Fibroblast of mammary gland (primary cell): ENCODE measurements at places on chromosomes 5 and 9.

DNA sequence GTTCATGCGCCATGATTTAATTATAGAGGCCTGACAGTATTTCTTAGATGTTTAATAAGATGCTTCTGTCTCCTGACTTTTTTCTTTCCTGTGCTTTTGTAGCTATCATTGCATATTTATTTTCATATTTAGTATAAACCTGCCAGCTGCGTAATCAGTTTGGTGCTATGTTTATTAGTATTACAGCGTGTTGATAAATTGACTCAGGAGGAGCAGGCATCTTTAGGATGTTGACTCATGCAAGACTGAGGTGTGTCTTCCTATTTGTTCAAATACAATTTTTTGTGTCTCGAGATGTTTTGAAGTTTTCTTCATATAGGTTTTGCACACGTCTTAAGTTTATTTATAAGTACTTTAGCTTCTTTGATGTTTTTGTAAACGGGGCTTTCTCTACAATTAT, 35.9 kb upstream of the EXOC3 start:
- DNase-seq: no peak

DNA sequence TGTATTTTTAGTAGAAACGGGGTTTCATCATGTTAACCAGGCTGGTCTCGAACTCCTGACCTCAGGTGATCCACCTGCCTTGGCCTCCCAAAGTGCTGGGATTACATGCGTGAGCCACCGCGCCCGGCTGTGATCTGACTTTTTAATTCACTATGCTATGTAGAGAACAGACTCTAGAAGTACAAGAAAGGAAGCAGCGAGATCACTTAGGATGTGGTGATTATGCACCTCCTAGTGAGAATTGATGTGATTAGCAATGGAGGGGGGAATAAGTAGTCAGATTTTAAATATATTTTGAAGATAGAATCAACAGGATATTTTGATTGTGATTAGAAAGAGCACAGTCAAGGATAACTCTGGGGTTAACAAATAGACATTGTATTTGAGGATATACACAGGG, 36.3 kb downstream of the GAPVD1 start:
- DNase-seq: no peak

DNA sequence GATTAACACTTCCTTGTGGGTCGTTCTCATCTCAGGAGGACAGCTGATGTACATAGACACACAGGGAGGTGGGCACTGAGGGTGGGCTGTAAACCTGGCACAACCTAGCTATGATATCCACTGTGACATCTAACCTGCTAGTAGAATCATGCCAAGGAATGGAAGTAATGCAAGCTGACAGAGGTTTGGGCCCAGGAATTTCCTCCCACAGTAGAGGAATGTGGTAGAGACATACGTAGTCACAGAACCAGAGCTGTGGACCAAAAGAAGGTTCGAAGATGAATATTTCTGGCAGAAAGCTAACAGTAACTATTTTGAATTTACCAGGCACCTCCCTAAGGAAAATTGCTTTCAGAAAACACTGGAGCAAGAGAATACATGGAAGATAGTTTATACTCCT, 15.2 kb upstream of the DNAJC25 start:
- no peak for DNase-seq

- peak; percentile 87 for DNase-seq
These were observed 31.6 kb downstream of the S1PR3 start for GRCh38 chr9:89022902-89023301.

GRCh38 chr9:91334053-91334452, 27.7 kb downstream of the AUH start:
- peak; percentile 32 for DNase-seq

GRCh38 chr9:96460882-96461281, 10.9 kb downstream of the HABP4 start:
- peak; percentile 83 for DNase-seq

- DNase-seq: no peak
These were observed at the start of gene TAL2 for GRCh38 chr9:105662184-105663104. Gene TAL2 (plus strand): TSS chr9:105662457. CDS start chr9:105662497, 40 bp downstream.

DNA sequence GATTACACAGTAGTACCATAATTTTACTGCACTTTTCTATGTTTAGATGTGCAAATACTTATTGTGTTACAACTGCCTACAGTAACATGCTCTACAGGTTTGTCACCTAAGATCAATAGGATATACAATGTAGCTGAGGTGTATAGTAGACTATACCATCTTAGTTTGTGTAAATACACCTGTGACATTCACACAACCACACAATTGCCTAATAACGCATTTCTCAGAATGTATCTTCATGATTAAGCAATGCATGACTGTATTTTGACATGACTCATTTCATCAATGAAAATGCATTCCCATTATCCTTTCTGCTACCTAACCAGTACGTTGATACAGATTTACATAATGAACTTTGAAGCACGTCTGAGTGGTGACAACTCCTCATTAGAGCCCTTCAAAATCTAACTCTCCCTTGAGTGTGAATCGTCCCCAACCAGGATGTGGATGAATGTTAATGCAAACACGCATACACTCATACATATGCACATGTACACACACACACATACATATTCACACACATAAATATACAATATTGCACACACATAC, 28.4 kb downstream of the GZMK start:
- peak; percentile 54 for DNase-seq

DNA sequence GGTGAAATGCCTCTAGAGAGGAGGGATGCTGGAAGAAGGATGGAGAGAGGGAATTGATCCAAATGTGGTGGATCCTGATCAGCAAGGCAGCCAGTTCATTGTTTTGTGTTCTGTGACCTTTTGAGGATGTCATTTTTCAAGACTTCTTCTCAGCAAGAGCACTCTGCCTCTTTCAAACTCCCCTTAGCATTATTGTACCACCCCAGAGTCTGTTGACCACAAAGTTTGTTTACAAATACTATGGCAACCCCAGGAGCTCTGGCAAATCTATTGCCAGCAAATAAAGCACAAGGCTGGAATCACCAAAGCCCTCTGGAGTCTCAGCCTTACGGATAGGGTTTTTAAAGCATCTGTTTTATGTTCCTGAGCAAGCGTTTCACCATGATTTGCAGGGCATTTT, 76.2 kb upstream of the SLC1A3 start:
- no peak for DNase-seq

DNA sequence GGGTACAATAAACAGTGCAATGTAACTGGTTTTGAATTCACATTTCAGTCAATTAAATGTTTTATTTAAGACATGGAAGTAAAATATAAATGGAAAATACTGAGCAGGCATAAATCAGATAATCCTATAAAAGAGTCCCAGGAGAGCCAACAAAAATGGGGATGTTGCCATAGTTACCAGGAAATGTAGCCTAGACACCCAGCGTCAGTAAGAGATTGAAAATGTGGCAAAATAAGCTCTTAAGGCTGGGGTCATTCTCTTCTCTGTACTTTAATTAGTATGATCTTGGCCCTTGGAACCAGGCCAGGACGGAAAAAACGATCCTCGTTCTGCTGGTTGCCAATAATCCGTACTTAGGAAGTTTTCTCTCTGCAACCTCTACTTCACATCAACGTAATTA, 18.9 kb upstream of the RASEF start:
- no peak for DNase-seq

DNA sequence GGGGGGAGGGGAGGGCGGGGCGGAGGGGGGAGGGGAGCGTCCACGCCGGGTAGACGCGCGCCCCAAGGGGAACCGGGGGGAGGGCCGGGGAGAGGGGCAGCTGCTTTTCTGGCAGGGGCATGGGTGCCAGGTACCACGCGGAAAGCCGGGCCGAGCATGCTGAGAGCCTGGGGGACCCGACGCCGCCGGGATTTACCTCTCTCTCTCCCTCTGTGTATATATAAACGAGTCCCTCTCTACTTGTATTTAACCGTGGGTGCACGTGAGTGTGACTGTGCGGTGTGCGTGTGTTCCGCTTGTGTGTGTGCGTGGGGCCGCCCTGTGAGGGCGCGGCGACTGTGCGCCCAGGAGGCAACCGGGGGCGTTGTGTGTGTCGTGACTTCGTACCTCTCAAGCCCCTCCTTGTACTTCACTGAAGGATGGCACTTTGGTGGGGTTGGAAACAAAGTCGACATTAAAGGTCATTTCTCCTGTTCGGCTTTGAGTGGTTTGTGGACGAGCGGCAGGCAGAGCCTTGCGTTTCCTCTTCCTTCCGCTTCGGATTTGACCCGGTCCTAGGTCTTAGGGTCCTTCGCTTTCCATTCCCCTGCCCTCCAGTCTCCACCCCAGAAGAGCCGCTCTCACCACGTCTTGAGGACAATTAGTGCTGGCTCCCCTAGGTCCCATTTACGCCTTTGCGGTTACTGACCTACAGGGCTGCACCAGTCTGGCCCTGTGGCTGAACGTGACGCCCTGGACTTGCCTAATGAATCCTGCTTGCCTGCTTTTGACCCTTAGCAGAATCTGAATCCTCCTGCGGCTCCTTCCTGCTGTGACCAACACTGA, 36.2 kb upstream of the TTC1 start:
- DNase-seq: no peak

- peak; percentile 13 for DNase-seq
These were observed 279.7 kb downstream of the NPR3 start for GRCh38 chr5:32990593-32991420.
